ENCODE measurements at places on chromosomes 16 and 17.

DNA sequence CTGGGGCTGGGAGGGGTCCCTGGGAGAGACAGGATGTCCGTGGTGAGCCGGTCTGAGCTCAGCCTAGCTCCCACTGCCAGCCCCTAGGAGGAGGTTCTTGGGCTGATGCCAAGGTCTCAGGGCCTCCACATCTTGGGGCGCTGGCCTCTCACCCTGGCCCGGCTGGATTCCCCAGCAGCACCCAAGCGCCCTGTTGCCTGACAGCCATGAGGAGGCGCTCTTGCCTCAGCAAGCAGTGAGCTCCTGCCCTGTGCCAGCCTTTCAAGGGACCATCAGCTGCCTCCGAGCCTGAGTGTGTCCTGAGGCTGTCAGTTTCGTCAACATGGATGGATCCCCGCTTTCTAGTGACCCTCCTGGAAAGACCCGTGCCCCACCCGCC lies 234.9 kb upstream of the CIBAR2 start:
- DNase-seq = no peak

DNA sequence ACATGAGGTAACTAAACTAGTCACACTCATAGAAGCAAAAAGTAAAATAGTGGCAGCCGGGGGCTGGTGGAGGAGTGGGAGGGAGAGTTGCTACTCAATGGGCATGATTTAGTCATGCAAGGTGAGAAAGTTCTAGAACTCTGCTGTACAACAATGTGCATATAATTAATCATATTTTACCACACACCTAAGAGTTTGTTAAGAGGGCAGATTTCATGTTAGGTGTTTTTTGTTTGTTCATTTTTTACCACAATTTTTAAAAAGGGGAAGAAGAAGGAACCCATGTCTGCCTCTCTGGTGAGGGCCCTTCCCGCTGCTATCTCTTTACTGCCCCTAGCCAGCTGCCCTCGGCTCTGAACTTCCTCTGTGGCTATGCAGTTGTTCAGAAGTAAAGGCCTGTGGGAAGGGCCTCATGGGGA lies 11.2 kb downstream of the CD300LB start:
- no peak for DNase-seq

GRCh38 chr17:14815079-14815478 lies 450.0 kb downstream of the PMP22 start:
- no peak for DNase-seq

GRCh38 chr16:73047536-73048291 lies at the start of gene ZFHX3:
Gene ZFHX3 (minus strand): TSS chr16:73048128. CDS start chr16:72960145, 87,983 bp downstream.
- DNase-seq = no peak

DNA sequence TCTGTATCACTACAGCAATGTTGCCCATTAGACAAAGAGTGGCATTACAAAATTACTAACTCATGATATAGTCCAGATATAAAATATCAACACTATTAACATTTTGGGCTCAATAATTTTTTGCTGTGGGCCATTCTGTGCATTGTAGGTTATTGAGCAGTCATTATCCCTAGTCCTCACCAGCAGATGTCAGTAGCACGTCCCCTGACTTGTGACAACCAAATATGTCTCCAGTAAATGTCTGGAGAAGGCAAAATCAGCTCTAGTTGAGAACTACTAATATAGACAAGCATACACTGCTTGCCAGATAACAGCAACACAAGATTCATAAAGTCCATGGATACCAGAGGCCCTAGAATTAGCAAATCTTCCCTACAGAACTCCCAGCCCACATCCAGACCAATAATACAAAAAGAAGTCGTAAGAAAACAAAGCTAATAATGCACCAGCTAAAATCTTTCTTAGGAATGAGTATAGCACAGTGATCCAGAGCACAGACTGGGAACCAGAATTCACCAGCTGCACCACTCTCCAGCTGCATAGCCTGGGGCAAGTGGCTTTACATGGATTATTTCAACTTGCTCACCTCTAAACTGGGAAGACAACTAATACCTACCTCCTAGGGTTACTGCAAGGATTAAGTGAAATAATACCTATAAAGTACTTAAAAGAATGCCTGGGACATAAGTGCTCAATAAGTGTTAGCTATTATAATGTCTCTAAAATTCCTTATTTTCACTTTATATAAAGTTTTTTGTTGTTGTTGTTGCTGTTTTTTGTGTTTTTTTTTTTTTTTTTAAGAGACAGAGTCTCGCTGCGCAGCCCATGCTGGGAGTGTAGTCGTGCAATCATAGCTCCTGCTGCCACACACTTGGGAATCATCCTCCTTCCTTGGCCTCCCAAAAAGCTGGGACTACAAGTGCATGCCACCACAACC lies 23.7 kb downstream of the HELZ start:
- DNase-seq = no peak

DNA sequence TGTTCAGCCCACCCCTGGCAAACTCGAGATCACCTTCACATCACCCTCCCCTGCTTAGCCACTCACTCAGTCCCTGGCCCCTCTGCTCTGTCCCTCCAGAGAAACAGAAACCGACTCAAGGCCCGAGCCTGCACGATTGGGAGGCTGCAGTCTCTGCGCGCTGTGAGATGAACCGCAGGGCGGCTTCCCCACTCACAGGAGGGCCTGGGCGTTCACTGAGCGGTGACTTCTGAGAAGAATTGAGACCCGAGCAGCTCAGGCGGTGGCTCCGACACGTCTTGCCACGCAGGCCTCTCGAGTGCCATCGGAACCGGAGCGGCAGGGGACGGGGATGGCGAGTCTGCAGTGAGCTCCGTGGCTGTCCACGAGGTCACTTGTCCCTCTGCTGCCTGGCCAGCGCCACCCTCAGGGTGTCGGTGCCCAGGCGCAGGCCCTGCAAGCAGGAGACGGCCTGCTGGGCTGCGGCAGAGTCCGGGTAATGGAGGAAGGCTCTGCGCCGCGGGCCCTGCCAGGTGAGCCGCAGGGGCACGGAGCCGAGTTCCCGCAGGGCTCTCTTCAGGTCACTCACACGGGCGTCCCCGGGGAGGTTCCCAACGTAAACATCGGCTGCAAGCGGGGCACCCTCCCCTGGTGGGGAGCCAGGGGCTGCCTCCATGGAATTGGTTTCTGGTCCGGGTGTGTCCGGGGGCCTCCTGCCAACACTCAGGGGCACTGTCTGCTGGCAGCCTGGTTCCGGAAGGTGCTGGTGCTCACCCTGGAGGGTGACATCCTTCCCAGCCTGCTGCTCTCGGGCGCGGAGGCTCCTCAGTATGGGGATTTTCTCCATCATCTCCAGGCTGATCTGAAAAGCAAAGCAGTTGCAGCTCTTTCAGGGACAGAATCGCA lies 21.6 kb downstream of the FOXF1 start:
- no peak for DNase-seq

GRCh38 chr16:2095918-2096582 lies 39.6 kb downstream of the PKD1 start:
- no peak for DNase-seq

- DNase-seq = no peak
Measured at GRCh38 chr17:82178499-82179261, 34.0 kb downstream of the CCDC57 start.

All from CD4-positive, CD25-positive, alpha-beta regulatory T cell (primary cell).